ENCODE measurements at places on chromosomes 2 and 18. TPM values are rescaled to one million over a fixed set of nuclear protein-coding genes. Genes with fewer than 3 reads are reported as not detected.

DNA sequence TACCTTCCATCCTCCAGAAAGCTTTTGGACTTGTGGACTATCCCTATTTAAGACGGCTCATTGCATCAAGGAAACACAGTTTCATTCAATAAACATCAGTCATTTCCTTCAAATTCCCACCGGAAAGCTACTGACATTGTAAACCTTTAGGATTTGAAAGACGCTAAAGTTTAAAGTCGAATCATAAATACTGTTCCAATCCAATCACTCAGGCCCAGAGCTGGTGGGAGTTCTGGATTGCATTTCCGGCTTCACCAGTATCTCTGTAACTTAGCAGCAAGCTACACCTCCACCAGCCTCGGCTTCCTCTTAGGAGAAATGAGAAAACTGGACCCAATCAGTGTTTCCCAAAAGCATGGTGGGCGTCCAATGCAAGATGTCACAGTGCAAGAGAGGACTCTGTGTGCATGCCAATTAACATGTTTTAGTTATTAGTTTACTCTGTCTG lies 1.6 kb downstream of the WDFY1 start:
- DNase-seq: no peak

GRCh38 chr18:35051641-35052377 lies 10.6 kb downstream of the MAPRE2 start:
- DNase-seq: no peak

- no peak for DNase-seq
Measured at GRCh38 chr18:62196980-62197379, 9.9 kb downstream of the RELCH start.

DNA sequence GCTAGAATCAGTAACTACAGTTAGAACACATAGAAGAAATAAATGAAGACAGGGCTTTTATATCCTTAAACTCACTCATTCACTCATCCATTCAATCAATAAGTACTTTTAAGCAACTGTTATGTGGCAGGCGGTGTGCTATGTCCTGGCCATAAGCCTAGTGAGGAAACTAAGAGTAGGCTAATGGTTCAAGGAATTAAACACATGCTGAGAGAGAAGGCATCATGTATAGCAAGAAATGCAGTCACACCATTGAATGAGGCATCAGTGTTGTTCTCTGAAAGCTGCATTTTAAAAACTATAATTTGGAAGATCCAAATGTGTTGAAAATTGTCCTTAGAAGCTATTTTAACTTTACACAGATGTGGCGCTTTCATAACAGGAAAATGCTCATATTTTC lies 86.5 kb upstream of the DTNA start:
- no peak for DNase-seq

GRCh38 chr2:44943693-44944101 lies 2.2 kb downstream of the SIX3 start:
- no peak for DNase-seq

GRCh38 chr2:203743441-203743981 lies 37.1 kb downstream of the CD28 start:
- DNase-seq: no peak

The UCN gene
- total RNA-seq: 2.2 TPM

The TMEM182 gene
- 2.2 TPM for total RNA-seq

The STK17B gene
- 367 TPM for total RNA-seq

The PRKAG3 gene
- not detected for total RNA-seq

The CD226 gene
- 102 TPM for total RNA-seq

All from activated CD4-positive, alpha-beta memory T cell treated with anti-CD3 and anti-CD28 coated beads, Interleukin-2, amount 10 ng/mL, durations not matched to agents 7 days and 5 days (primary cell).